Activated naive CD4-positive, alpha-beta T cell treated with Interleukin-2 at 50 U/mL for 16 hours (primary cell): ENCODE measurements at places on chromosomes 11 and 22.

DNA sequence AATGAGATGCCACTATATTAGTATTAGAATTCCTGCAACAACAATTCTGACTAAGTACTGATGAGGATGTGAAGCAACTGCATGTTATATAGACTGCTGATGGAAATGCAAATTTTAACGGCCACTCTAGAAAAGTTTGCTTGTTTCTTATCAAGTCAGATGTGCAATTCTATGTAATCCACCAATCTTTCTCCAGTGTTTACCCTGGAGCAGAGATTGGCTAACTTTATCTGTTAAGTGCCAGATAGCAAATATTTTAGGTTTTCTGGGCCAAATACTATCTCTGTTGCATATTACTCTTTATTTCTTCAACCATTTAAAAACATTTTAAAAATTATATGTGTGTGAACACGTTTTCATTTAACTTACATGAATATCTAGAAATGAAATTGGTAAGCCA is 586.9 kb downstream of the FAM181B start:
- DNase-seq: no peak

- DNase-seq: no peak
Observed at GRCh38 chr11:33324302-33324985, 67.3 kb downstream of the HIPK3 start.

- no peak for DNase-seq
Observed at GRCh38 chr11:82523141-82523540, 210.5 kb downstream of the FAM181B start.

DNA sequence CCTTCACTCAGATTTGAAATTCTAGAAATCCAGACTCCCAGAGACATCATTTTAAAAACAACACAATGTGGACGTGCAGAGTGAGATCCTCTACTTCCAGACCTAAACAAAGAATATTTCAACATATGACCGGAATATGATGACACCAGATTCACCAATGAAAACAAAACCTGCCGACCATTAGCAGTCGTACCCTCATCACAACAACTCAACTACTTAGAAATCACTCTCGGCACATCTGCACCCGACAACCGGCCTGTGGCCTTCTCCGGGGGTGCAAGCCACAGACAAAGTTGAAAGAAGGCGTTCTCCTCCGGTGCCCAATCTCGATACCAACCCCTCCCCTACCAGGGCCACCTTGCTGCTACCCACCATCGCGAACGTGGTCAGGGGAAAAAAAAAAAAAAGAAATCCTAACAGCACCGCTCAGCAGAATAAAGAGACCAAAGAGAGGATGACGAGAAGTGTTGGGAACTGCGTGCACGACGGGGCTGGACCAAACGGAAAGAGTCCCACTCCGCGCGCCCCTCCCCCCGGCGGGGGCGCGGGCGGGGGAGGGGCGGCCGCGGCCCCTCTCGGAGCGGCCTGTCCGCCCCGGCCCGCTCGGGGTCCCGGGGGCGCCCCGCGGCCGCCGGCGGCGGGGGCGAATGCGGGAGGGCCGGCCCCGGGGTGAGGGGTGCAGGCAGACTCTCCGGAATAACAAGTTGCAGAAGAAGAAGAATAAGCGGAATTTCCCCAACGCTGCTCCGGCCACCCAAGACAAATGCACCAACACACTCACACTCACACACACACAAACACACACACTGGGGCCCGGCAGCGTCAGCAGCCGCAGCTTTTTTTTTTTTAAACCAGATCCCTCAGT is 1.7 kb downstream of the PHF21A start:
- peak; percentile 64 for DNase-seq

- no peak for DNase-seq
Observed at GRCh38 chr11:16012125-16012751, 344.1 kb downstream of the SOX6 start.

DNA sequence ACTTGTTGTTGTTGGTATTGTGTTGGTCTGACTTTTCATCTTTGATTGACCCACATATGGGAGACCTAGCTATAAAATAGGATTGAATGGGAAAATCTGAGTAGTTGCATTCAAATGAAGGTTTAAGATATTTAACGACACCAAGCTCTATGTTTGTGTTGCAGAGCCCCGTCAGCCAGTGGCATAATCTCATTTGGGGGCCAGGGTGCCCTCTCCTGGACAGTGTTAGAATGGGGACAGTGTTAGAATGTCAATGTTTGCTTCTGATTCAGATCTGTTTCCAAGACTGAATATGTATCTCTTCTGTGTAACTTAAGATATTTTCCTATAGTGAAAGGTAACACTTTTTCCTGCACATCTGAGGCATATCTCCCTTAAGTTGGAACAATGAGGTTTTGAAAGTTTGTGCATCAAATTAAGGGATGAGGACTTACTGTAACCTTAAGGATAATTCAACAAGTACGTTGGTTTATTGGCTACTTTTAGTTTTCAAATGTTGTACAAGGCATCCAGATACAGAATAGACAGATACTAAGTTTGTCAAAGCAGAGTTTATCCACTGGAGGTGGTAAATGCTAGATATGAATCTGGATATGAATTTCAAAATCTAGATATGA is 5.3 kb upstream of the OR52M1 start:
- peak; percentile 46 for DNase-seq

- no peak for DNase-seq
Observed at GRCh38 chr22:21443057-21443734, 24.0 kb upstream of the TMEM191C start.

DNA sequence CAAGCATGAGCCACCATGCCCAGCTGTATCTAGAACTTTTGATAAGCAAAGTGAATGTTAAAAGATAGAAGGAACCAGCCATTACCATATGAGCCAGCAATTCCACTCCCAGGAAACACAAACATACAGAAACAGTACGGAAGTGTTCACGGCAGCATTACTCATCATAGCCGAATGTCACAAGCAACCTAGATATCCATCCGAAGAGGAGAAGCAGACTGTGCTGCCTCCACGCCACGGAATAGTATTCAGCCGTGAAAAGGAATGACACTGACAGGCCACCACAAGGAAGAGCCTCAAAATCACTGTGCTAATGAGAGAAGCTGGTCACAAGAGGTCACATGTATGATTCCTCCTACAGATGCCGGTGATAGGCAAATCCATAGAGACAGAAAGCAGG is 17.6 kb upstream of the MGAT3 start:
- DNase-seq: no peak

DNA sequence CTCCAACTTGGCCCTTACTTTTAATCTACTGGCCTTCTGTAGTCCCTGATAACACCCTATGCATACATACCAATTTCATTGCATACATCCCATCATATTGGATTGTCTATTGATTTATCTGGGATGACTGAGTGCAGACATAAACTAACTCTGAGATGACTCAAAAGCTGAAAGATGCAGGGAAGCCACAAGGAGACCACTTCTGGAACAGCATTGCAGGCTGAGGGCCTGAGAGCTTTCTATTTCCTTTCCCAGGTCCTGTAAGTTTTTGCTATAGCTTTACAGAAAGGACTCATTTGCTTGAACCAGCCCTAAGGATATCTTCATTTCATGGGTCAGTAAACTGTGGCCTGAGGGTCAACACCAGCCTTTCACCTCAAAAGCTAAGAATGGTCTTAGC is 15.1 kb upstream of the SPON1 start:
- no peak for DNase-seq

- DNase-seq: peak; percentile 40
Observed at GRCh38 chr22:32202539-32203180, 2.2 kb downstream of the RFPL2 start.

DNA sequence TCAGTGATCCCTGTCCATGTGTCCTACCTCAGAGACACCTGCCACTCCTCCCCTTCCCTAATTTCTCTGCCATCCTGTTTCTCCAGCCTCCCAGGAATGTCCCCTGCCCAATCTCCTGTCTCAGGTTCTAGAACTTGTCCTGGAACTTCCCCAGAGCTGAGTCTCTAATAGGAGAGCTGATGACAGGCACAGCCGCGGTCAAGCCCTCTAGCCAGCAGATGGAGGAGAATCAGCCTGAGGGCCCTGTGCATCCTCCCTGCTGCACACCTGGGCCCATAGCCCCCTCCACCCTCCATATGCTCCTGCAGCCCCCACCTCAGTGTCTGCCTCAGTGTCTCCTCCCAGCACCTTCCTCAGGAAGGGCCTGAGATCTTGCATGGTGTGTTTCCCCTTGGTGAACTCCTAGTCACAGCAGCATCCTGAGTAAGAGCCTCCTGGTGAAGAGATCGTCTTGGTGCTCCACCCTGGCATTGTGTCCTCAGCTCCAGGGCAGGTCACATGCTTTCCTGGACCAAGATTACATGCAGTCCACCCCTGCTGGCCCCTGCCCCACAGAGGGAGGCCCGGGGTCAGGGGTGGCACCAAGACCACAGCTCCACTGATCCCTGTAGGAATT is 43.9 kb upstream of the VPREB1 start:
- no peak for DNase-seq

DNA sequence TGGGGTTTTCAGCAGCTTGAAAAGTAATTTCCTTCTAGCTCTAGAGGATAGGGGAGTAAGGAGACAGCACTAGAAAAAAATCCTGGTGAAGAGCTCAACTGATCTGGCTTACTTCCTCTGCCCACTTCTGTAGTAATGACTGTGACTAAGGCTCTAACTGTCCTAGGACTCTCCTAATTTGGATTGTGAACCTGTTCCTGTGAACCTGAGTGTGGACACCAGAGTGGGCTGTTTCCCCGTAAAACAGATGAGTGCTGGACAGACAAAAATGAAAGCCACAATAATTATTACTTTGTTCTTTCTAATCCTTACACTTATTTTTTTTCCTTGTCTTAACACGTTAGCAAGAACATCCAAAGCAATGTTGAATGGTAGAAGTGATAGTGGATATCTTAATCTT is 154.1 kb downstream of the AASDHPPT start:
- no peak for DNase-seq

DNA sequence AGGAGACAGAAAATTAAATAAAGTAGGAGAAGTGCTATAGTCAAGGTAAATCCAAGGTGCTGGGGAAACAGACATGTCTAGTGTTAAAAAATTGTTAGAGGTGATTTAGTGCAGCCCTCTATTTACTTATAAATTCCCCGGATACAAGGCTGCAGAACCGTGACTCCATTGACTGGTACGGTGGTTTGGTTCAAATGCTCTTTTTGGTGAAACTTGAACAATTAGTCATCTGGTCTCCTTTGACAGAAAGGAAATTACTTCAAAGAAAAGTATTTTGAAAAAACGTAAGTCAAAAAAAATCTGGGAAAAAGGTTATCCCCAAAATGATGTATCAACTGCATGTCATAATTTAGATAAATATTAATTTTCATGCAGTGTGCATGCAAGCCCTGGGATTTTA is 399.2 kb downstream of the CNTN5 start:
- no peak for DNase-seq

DNA sequence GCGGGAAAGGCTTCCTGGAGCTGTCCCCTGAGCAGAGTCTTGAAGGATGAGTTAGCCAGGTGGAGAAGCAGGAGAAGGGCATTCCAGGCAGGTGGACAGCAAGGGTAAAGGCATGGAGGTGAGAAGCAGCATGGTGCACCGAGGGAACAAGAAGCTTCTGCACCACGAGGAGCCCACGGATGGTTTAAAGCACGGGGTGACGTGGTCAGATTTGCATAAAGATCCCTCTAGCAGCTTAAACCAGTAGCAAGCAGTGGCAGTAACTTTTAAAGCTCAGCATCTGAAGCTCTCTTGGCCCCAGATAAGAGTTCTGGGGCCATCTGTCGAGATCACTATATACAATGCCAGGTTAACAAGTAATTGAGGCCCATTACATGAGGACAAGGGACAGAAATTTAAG is 36.8 kb downstream of the SERPINH1 start:
- no peak for DNase-seq

- no peak for DNase-seq
Observed at GRCh38 chr11:41795004-41795403, 335.6 kb upstream of the LRRC4C start.

GRCh38 chr11:94046796-94047195 is 25.6 kb downstream of the HEPHL1 start:
- DNase-seq: no peak

- no peak for DNase-seq
Observed at GRCh38 chr11:47723041-47723440, 7.9 kb upstream of the AGBL2 start.

- no peak for DNase-seq
Observed at GRCh38 chr11:35800970-35801953, 138.7 kb downstream of the TRIM44 start.

GRCh38 chr11:59705294-59705693 is 8.4 kb downstream of the OR10V1 start:
- no peak for DNase-seq

DNA sequence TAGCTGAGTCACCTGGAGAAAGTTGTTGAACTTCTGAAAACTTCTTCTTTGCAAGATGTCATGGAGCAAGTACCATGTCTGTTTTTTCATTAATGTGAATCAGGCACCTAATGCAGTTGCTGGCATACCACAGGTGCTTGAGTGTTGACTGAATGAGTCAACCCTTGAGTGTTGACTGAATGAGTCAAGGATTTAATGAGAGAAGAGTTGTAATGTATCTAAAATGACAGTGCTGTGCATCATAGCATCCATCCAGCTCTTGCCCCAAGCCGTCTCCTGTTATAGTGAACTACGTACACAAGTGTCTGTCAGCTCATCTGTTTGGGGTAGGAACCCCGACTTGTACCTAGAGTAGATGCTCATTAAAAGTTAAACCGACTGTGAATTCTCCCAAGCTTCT is 93.1 kb downstream of the CWC15 start:
- no peak for DNase-seq

- no peak for DNase-seq
Observed at GRCh38 chr11:27392278-27393114, 29.5 kb upstream of the CCDC34 start.

DNA sequence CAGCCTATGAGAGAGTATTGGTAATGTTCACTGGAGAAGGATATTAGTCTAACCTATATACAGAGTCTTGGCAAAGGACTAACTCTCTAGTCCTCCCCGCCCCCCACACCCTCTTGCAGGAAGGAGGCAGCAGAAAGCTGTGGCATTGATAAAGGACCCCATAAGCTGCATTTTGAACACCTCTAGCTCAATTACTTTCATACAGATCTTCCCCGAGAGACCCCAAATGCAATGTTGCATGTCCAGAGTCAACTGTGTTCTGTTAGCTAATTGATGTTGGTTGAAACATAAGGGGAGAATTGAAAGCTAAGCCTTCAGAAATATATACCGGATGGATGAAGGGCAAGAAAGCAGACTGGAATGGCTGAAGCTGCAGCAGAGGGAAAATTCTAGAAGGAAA is 2.8 kb downstream of the MAP6 start:
- DNase-seq: no peak

- DNase-seq: no peak
Observed at GRCh38 chr11:110818032-110818687, 105.9 kb upstream of the ARHGAP20 start.

- DNase-seq: no peak
Observed at GRCh38 chr11:94224078-94224477, 80.3 kb upstream of the IZUMO1R start.
